ENCODE measurements at places on chromosomes 5 and 9.

DNA sequence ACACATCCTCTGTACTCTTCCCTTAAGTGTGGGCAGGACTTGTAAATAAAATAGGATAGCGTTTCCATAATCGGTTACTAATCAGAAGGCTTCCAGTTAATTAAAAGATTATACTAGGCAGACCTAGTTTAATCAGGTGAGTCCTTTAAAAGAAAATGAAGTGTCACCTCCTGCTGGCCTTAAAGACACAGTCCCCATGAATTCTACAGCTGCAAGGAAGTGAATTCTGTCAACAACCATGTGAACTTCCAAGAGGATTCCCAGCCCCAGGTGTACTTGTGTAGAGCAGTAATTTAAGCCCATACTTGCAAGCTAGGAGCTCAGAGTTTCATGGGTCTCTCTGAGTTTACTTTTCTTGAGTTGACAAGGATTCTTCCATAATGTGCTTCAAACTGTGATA lies 918.3 kb downstream of the DTWD2 start:
- no peak for DNase-seq

DNA sequence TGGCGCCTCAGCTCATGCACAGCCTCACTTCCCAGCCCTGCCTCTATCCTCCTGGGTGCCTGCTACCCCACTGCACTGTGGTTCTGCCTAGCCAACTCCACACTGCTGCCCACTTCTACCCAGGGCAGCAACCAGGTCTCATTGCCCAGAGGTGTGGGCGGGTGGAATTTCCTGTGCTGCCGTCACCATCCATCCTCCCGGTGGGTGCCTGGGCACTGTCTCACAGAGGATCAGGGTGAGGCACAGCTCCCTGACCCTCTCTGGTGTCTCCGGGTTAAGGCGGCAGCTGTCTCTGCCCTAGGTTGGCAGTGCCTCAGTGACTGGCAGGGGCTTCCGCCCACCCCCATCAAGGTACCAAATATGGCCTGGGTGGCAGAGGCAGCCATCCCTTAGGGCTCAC lies 4.3 kb upstream of the MTMR12 start:
- no peak for DNase-seq

GRCh38 chr9:15374310-15374709 lies 48.4 kb upstream of the SNAPC3 start:
- no peak for DNase-seq

DNA sequence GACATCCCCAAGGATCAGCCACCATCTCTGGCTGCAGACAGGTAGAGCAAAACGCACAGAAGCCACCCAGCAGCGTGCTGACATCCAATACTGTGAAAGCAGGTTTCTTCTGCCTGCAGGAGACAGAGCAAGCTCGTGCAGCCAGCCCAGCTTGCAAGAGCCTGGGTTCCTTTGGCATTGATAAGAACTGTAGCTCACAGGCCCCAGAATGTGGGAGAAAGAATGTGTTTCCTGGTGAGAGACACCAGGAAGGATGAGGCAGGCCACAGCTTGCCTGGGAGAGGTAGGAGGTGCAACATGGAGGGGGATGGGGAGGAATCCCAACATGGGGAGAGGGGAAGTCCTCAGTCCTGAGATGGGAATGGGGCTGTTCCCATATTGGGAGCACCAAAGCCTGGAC lies 34.0 kb upstream of the ARAP3 start:
- no peak for DNase-seq

- no peak for DNase-seq
Observed at GRCh38 chr9:35856206-35856605, 14.0 kb downstream of the OR13J1 start.

GRCh38 chr9:74496406-74496805 lies 729 bp upstream of the RORB start:
- DNase-seq: no peak

DNA sequence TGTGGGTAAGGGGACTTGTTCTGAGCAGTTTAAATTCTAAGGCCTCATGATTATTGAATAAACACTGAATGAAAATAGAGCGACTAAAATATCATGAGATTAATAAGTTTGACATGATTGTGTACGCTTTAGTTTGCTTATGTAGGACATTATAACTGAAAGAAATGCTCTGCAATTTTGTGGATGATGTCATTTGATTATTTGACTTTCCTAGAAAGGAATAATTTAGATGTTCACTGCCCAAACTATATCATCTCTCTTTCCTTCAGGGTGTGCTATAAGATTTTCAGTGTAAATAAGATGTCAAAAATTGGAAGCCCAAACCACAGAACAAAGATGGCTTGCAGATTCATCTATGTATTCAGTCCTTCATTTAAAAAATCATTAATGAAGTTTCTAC lies 115.7 kb upstream of the MTAP start:
- no peak for DNase-seq

GRCh38 chr9:14331120-14331519 lies 17.2 kb upstream of the NFIB start:
- no peak for DNase-seq

DNA sequence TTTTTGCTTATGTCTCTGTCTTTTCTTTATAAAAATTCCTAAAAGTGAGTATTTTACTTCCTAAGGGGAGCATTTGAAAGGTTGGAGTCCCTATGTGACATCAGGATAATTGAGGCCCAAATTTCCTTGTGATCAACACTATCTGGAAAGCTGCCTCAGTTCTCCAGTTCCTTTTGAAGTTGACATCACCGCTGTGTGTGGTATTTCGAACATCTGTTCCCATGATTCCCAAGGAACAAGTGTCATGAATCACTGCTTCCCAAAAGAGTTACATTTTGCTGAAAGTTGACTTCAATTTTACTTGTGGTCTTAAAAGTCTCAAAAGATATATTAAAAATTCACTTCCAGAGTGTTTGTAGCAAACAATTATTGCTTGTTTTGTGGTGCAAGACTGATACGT lies 452.1 kb upstream of the RGMB start:
- DNase-seq: no peak

GRCh38 chr5:126651013-126651577 lies 50.3 kb downstream of the PHAX start:
- DNase-seq: no peak

DNA sequence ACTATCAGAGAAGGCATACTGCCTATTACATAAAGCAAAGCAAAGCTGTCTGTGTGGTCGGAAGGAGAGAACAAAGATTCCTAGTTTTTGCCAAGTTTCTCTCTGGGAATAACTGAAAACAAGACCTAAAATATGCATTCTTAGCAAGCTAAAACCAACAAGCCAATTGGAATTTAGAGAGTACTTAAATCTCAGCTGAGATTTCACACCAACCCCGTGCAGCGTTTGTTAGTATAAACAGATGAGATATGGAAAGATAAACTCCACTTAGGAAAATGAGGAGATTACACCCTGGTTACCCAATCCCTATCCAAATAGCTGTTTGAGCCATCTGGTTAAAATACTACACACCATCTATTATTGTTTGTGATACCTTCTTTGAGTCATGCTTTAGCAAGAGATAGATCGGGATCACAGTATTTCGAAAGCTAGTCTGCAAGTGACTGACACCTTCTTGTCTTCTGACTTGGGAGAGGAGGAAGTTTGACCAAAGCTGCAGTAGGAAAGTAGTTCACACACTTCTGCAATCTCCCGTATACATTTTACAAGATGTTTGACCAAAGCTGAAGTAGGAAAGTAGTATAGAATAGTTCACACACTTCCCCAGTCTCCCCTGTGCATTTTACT lies 18.2 kb downstream of the FAF2 start:
- DNase-seq: no peak
